ENCODE measurements at places on chromosomes 12 and 14. TPM values are rescaled to one million over a fixed set of nuclear protein-coding genes. Genes with fewer than 3 reads are reported as not detected.

The GZMH gene
- total RNA-seq = 0.56 TPM

DNA sequence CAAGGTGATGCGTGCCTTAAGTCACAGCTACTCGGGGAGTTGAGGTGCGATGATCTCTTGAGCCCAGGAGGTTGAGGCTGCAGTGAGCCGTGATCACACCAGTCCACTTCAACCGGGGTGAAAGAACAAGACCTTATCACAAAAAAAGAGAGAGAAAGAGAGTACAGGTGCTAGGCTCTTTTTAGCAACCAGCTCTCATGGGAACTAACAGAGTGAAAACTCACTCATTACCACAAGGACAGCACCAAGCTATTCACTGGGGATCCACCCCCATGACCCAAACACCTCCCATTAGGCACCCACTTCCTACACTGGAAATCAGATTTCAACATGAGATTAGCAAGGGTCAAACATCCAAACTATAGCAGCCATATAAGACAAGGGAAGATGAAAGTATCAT lies 164.2 kb downstream of the NDUFA12 start:
- DNase-seq = no peak

The LRP10 gene
- total RNA-seq = 52.4 TPM

DNA sequence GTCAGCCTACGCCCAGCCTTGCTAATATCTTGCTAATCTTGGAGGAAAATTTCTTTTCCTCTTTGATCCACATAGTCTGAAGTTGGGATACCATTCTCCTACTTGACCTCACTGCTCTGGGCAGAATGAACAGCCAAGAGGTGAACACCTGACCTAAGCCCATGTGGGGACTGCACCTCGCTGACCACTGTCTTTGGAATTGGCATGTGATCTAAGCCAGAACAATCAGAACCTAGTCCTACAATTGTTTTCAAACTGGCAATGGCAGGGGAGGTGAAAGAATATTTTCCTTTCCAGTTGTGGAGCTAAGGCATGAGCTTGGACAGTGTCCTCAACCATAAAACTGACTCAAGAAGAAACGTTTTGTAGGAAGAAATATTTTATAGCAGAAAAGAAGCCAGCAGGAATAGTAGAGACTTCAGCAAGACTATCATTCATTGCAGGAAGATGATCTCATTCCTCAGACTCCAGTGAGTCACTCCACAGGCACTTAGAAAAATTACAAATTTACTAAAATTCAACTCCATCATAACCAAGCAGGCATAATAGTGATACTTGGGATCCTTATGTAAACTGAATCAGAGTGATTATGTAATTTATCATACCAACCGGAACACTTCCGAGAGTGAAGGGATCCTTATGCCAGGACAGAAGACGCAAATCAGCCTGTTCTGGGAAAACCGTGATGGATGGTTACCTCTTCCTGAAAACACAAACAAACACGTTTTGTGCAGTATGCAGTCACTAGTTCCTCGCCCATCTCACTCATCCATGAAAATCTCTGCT lies 14.7 kb downstream of the PTPRO start:
- no peak for DNase-seq

- DNase-seq = no peak
Measured at GRCh38 chr14:77475432-77476115, 17.7 kb downstream of the AHSA1 start.

All from CD4-positive, alpha-beta T cell (primary cell).